ENCODE measurements at places on chromosomes 3 and 15.

GRCh38 chr3:182323898-182324297 is 469.4 kb upstream of the ATP11B start:
- H3K4me3 ChIP-seq, result no peak overlapping the region
- H3K36me3 ChIP-seq, result no peaks in the 10 kb centered on the region
- H3K27me3 ChIP-seq, result no peaks in the 10 kb centered on the region
- no peak for DNase-seq

GRCh38 chr3:100756441-100756840 is 47.1 kb downstream of the TFG start:
- no peaks in the 10 kb centered on the region for H3K4me1 ChIP-seq
- no peak for DNase-seq
- H3K36me3 ChIP-seq, result peaks cover 33% of the 10 kb centered on the region

- no peak overlapping the region for H3K27ac ChIP-seq
- DNase-seq, result no peak
- H3K36me3 ChIP-seq, result peaks cover 4% of the 10 kb centered on the region
These were observed 46.4 kb downstream of the TMEM44 start for GRCh38 chr3:194586836-194587235.

DNA sequence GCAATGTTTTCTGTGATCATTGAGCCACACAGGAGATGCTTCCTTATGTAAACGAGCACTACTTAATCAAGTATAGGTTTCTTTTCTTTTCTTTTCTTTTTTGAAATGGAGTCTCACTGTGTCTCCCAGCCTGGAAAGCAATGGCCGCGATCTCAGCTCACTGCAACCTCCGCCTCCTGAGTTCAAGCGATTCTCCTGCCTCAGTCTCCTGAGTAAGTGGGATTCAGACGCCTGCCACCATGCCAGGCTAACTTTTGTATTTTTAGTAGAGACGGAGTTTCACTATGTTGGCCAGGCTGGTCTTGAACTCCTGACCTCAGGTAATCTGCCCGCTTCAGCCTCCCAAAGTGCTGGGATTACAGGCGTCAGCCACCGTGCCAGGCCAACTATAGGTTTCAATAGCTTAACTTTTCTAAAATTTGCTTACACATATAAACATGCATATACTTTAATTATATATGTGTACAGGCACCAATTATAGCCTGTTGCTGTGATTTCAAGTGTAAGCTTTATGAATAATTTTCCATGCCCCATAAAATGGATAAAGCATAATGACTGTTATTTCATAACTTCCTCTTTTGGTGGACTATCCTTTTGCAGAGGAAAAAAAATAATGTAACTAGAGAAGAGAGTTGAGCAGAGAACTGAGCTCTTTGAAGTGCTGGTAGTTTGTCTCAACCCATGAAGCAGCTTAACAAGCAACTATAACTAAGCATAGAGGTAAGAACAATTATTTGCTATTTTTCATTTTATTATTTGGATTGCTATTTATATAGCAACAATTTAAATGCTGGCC is 24.8 kb upstream of the MBNL1 start:
- no peak overlapping the region for H3K4me3 ChIP-seq
- DNase-seq, result no peak
- no peak overlapping the region for H3K27ac ChIP-seq
- no peaks in the 10 kb centered on the region for H3K36me3 ChIP-seq
- H3K27me3 ChIP-seq, result no peaks in the 10 kb centered on the region

DNA sequence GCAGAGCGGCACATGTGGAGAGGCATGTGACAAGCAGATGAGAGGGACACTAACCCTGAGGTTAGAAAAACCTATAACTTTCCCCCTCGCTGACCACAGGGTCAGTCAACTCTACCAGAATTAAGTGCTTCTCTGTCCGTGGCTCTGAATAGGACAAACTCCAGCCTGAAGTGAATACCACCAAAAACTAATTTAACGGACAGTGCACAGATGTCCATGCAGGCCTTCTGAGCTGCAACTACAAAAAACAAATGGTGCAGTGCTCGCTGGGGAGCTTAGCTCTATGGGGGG is 59.3 kb downstream of the ADCY5 start:
- no peaks in the 10 kb centered on the region for H3K36me3 ChIP-seq
- H3K27ac ChIP-seq, result no peak overlapping the region
- H3K4me3 ChIP-seq, result no peak overlapping the region
- DNase-seq, result no peak
- peaks cover 6% of the 10 kb centered on the region for H3K4me1 ChIP-seq

DNA sequence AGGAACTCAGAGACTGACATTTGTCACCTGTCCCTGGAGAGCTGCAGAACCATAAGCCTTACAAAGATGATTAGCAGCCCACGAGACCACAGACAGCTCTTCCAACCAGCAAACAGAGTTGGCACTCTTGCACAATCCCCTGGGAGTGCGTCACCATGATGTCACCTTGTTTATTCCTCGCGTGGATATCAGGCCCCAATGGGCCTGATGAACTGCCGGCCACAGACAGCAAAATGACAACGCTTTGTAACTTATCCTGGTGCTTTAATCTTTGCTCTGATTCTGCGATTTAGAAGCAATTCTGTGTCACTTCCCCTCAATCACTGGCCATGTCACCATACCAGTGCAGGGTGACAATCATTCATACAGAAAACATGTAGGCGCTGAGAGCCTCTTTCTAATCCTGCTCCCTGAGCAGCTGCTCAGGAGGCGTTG is 89.2 kb downstream of the TAMM41 start:
- H3K27me3 ChIP-seq, result no peaks in the 10 kb centered on the region
- no peak overlapping the region for H3K4me3 ChIP-seq
- no peak overlapping the region for H3K27ac ChIP-seq
- DNase-seq, result no peak
- no peaks in the 10 kb centered on the region for H3K36me3 ChIP-seq

DNA sequence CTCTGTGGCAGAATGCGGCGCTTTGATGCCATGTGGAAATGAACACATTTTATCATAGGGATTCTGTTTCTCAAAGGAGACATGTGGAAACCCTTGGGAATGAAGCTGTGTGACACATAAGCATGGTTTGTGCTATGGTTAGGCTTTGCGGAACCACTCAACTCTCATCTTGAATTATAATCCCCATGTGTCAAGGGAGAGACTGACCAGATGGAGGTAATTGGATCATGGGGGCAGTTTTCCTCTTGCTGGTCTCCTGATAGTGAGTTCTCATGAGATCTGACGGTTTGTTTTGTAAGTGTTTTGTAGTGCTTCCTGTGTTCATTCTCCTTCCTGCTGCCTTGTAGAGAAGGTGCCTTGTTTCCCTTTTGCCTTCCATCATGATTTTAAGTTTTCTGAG is 1109.2 kb upstream of the ALCAM start:
- H3K4me3 ChIP-seq, result no peak overlapping the region
- H3K4me1 ChIP-seq, result no peaks in the 10 kb centered on the region
- H3K27me3 ChIP-seq, result no peaks in the 10 kb centered on the region

DNA sequence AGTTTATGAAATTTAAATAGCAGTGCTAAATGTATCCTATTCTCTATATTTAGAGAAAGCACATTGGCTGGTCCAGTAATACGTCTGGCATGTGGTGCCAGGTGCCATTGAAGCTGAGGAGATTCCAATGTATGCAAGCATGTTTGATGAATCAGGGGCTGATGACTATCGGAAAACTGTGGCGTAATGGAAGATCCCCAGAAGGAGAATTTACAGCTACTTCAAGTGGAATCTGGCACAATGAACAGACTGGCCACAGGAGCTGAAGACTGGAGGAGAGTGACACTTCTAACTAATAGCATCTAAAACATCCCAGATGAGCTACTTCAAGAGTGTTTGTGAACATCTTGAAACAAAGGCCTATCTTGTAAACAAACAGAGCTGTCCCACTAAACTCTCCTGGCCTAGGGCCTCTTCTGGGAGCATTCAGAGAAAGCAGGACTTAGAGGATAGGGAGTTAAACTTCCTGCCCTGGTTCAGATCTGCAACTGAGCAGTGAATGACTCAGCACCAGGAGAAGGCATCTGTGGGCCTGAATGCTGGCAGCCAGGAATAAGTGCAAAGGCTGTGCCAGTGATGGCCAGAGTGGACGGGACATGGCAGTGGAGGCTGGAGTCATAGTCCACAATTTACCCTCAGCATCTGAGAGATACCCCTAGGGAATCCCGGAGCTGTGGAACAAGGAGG is 15.2 kb upstream of the ACTC1 start:
- no peaks in the 10 kb centered on the region for H3K4me1 ChIP-seq
- H3K36me3 ChIP-seq, result no peaks in the 10 kb centered on the region
- no peak overlapping the region for H3K4me3 ChIP-seq

GRCh38 chr3:194300936-194301335 is 50.2 kb downstream of the CPN2 start:
- H3K4me3 ChIP-seq, result no peak overlapping the region
- no peak overlapping the region for H3K27ac ChIP-seq
- H3K36me3 ChIP-seq, result no peaks in the 10 kb centered on the region
- peaks cover 24% of the 10 kb centered on the region for H3K4me1 ChIP-seq
- H3K27me3 ChIP-seq, result peaks cover 8% of the 10 kb centered on the region
- no peak for DNase-seq

Measured in suprapubic skin (tissue), 4 donors.